ENCODE measurements at places on chromosomes 1 and 21.

GRCh38 chr1:94305704-94306103 is 68.3 kb upstream of the ARHGAP29 start:
- DNase-seq, result no peak

GRCh38 chr21:36384885-36385232 is 333 bp upstream of the CHAF1B start:
- no peak for DNase-seq

DNA sequence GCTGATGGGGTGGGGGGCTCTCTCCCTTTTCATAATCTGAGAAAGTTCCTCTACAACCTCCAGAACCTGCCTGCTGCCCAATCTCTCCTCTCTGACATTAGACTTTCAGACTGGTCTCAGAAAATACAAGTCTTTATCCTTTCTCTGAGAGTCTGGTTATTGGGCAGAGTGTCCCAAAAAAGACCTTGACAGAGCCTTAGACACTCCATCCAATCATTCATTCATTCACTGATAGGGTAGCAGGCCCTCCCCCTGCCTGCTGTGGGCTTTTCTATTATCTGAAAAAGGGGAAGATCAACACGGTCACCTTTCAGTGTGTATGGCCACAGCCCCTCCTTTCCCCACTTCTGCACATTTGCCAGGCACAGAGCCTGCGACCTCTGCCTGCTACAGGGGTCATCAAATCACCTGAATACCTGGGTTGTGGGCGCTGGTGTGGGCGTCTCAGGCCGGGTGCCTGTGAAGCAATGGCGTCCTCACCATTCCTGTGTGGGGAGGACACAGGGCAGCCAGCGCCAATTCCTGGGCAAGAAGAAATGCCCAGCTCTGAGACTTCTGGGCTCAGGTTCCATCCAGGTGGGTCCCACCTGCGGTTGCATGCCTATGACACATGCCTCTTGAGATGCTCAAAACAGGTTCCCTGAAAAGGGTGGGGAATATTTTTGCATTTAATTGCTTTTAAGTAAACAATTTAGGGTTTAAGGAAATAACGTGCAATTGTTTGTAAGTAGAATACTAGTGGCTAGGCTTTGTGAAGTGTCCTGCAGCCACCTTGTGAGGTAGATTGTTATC is 52.8 kb downstream of the ELK4 start:
- DNase-seq, result peak; percentile 49

GRCh38 chr1:81237473-81238089 is 563.2 kb upstream of the ADGRL2 start:
- DNase-seq, result peak; percentile 23

GRCh38 chr1:10432910-10433700 is 2.9 kb downstream of the CENPS start:
- DNase-seq, result no peak

- peak; percentile 17 for DNase-seq
These were observed 51.0 kb downstream of the RPL5 start for GRCh38 chr1:92882819-92883218.

GRCh38 chr1:244316407-244316806 is 135.3 kb downstream of the ADSS2 start:
- no peak for DNase-seq

DNA sequence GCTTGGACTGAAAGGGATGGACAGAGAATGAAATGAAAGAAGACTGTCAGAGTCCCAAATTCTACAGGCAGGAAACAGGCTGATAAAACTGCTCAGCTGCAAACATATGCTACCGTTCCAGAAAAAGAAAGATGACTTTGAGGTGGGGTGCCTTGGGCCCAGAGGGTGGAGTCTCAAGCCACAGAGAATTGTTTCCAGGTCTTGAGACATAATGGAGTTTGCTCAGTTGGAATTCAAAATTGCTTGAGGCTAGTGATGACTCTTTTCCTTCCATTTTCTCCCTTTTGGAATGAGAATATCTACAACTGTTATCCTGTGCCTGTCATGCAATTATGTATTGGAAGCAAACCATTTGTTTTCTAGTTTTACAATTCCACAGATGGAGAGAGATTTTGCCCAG is 23.6 kb upstream of the PSEN2 start:
- DNase-seq, result no peak

GRCh38 chr21:14836950-14837349 is 227.8 kb downstream of the NRIP1 start:
- no peak for DNase-seq

GRCh38 chr1:229572286-229572685 is 13.8 kb upstream of the ABCB10 start:
- DNase-seq, result peak; percentile 32

DNA sequence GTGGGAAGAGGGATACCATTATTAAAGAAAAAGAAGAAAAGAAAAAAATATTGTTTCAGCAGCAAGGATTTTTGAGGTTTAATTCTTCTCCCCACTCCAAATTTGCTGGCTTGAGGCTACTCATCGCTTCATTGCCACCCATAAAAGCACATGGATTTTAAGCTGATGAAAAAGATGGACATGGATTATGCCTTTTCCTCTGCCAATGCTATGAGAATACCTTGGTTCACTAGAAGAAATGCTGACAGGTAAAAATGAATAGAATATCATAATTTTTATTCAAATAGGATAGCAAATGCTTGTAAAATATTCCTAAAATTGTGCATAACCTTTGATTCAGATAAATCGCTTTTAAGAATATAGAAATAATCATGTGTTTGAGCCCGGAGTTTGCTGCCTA is 289.7 kb upstream of the DPYD start:
- no peak for DNase-seq

GRCh38 chr1:224502459-224503160 is 68.0 kb upstream of the WDR26 start:
- no peak for DNase-seq

- DNase-seq, result no peak
These were observed 36.5 kb downstream of the IVNS1ABP start for GRCh38 chr1:185280589-185280988.

- DNase-seq, result no peak
These were observed 362.7 kb downstream of the PRDM2 start for GRCh38 chr1:14062669-14063068.

DNA sequence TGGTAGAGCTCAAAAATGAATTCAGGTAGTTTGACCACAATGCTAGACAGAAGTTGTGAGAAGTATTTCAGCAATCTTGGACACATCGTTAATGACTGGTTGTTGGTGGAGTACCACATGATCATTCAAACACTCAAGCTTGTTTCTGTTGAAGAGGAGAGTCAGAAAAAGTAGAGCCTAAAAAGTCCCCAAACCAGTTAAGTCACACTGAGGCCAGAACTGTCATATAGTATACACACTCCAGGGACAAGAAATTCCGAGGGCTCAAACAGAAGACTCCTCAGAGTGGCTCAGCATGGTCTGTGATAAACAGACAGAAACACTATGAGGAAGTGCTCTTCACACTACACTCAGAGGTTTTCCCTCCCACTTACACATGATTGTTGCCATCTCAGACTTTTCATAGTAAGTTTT is 5.8 kb downstream of the TRIM33 start:
- peak; percentile 88 for DNase-seq

- peak; percentile 11 for DNase-seq
These were observed 78.4 kb downstream of the PROX1 start for GRCh38 chr1:214066190-214066589.

- no peak for DNase-seq
These were observed 165.8 kb upstream of the EDN2 start for GRCh38 chr1:41650028-41650880.

DNA sequence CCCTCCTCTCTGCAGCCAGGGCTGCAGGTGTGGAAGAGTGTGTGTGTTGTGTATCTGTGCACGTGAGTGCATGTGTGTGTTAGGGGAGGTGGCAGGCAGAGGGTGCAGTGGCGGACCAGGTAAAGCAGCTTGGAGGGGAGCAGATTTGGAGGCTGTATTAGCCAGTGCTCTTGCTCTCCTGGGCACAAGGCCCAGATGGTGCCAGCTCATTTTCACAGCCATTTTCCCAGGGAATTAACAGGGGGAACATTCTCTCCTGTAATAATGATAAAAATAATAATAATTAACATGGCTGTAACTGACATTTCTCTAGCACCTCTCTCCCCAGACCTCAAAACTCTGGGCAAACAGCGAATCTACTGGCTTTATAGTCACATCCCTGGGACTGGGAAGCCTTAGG is 43.6 kb downstream of the LRRN2 start:
- no peak for DNase-seq

- no peak for DNase-seq
These were observed 700 bp upstream of the CCDC28B start for GRCh38 chr1:32199717-32200072.

DNA sequence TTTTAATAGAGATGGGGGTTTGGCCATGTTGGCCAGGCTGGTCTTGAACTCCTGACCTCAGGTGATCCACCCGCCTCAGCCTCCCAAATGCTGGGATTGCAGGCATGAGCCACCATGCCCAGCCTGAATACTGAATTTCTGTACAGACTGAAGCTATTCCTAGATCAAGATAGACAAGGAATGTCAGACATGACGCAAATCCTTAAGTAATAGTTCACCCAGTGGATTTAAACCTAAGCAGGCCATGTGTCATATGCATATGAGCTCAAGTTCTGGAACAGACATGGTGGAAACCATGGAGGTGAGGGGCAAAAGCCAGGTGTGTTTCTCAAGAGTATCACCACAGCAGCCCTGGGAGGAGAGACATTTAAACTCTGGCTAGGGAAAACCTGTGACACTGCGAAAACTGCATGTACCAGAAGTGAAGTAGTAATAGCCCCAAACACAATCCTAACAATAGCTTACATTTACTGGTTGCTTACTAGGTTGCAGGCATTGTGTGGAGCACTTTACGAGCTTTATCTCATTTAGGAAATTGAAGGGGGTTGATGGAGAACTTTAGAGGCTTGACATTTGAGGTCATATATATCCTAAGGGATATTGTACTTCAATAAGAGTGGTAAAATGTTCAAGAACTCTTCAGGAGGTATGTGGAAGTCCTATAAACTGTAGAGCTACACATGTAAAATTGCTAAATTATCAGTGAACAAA is 31.7 kb upstream of the MAN1A2 start:
- no peak for DNase-seq

Data from OCI-M1 (cell line).